Left ventricle myocardium inferior (tissue), 1 donor: ENCODE measurements at places on chromosomes 13 and 19. TPM values are rescaled to one million over a fixed set of nuclear protein-coding genes. Genes with fewer than 3 reads are reported as not detected.

- DNase-seq = no peak
Observed at GRCh38 chr13:107733276-107733675, 482.1 kb downstream of the LIG4 start.

DNA sequence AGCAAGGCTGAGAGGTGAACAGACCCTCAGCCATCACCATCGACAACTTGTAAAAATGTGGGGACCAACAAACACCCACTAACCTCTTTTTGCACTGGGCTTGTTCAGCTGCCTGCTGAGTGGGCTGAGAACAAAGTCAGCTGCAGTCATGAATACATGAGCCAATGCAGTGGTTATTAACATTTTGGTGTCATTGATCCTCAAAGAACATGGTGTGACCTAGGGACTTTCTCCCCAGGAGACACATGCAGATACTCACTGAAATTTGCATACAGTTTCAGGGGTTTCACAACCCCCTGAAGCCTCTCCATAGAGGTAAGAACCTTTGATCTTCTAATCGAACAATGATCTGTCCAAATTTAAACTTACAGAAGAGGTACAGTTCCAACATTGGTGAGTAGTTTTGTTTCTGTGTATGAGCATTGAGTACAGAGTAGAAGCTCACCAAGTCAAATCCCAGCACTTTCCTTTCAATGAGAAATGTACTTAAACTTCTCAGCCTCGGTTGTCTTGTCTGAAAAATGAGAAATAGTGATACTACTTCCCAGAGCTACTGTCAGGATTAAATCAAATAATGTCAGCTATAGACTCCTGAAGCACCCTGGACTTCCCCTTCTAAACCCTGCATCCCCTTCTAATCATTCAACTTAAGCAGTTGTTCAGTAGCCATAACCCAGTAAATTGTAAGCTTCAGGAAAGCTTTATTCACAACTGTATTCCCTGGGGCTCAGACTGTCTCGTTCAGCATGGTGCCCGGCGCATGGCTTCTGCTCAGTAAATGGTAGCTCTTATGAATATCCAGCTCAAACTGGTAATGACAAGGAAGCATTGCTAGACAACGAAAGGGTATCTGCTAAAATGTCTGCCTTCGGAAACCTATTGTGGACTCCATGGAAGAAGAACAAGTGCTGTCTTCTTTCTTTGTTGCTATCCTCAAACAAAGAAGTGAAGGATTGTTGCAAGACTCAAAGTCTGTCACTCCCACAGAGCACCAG is 148.7 kb downstream of the FOXO1 start:
- DNase-seq = no peak

GRCh38 chr13:79722885-79723445 is 242.0 kb downstream of the NDFIP2 start:
- DNase-seq = no peak

- DNase-seq = no peak
Observed at GRCh38 chr13:50290186-50290585, 274.9 kb downstream of the KCNRG start.

The SLC7A9 gene
- total RNA-seq = not detected

The SAFB gene
- total RNA-seq = 54.6 TPM
